ENCODE measurements at places on chromosomes 12 and 14.

- peak; percentile 71 for DNase-seq
Measured at GRCh38 chr12:121579981-121580868, 598 bp downstream of the KDM2B start.

DNA sequence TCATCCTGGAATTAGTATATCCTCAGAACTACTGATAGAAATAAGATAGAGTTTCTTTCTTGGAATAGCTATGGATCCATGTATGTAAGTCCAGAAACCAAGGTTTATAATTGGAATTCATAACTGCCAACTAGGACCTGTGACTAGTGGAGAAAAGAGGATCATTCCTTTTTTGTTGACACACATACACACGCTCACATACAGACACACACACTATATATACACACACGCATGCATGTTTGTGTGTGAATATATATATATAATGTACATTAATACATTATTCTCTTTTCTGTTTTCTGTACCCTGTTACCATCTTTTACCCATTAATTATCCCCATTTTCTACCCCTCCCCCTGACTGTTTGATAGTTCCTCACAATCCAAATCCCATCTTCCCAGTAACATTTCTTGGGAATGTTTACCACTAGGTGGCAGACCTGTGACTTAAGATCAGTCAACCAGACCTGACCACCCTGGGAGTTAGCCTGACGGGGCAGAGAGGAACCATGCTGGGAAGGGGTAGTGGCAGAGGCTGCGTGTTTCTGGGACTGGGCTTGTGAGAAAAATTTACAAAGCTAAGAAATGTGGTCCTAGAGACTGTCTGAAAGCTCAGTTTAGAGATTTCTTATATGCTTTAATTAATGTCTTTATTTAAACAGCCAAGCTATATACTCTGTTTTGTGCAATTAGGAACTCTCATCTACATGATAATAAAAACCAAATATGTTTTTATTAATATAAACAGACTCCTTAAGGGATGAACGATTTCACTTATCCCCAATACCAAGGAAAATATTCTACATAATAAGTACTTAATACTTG lies 308.0 kb downstream of the PPFIA2 start:
- no peak for DNase-seq

- no peak for DNase-seq
Measured at GRCh38 chr14:70018713-70019211, 139.5 kb downstream of the SMOC1 start.

GRCh38 chr12:7859552-7859951 lies 13.2 kb downstream of the SLC2A14 start:
- no peak for DNase-seq

- no peak for DNase-seq
Measured at GRCh38 chr12:109461049-109461845, 15.9 kb downstream of the KCTD10 start.

DNA sequence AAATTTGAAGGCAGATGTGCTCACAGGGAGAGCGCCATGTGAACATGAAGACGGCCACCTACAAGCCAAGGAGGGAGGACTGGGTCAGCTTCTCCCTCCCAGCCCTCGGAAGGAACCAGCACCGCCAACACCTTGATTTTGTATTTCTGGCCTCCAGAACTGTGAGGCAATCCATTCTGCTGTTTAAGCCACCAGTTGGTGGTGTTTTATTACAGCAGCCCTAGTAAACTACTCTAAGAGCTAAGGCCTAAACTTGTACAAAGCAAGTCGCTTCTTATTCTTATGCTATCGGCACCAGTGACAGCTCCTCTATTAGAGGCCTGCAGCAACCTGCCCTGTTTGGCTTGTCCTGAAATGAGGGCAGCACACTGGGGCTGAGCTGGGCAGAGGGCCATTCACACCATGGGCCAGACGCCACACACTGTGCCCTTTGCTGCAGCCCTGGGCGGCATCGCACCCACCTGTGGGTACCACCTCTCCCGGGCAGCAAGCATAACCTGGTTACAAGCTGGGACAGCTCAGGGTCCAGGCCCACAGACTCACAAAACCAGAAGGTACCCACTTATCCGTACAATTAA lies 62.7 kb downstream of the NOS1 start:
- no peak for DNase-seq

Data from activated gamma-delta T cell (primary cell).